CD8-positive, alpha-beta memory T cell (primary cell): ENCODE measurements at places on chromosomes 11 and 22.

DNA sequence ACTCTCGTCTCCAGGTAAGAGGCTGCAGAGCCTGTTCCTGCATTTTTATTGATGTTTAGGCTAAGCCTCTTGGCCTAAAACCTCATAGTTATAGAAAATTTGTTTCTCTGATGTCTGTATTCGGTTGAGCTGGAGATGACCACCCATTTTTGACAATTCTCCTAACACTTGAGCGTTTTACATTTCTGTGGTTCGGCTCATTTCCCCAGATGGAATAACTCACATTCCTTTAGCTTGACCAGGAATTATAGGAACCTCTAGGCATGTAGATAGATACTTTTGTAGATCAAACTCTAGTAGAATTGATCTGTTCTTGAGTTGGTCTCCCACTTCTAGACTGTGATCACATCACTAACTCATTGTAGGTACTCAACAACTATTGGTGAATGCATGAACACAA lies 172.6 kb upstream of the CADM1 start:
- H3K4me3 ChIP-seq: no peak overlapping the region
- no peak for DNase-seq
- H3K27me3 ChIP-seq: no peaks in the 10 kb centered on the region
- H3K36me3 ChIP-seq: no peaks in the 10 kb centered on the region
- no peaks in the 10 kb centered on the region for H3K4me1 ChIP-seq

DNA sequence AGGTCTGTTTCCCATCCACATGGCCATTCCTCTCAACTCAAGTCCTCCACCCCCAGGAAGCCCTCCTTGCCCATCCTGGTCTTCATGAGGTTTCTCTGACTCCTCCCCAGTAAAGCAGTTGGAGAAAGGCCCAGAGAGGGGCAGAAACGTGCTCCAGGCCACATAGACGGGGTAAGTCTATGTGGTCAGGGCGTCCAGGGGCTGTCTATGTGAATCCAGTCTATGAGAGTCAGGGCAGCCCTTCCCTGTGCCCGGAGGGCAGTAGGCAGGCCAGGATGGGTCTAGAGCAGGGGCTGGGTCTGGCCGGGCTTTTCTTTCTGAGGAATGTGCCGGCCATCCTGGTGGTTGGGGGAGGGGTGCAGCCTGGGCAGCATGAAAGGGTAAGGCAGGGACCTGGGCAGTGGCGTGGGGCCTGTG lies 11.7 kb downstream of the GUCD1 start:
- H3K4me3 ChIP-seq: no peak overlapping the region
- peaks cover 46% of the 10 kb centered on the region for H3K36me3 ChIP-seq
- H3K27ac ChIP-seq: no peak overlapping the region
- no peaks in the 10 kb centered on the region for H3K27me3 ChIP-seq
- H3K4me1 ChIP-seq: no peaks in the 10 kb centered on the region

- no peaks in the 10 kb centered on the region for H3K27me3 ChIP-seq
- no peak overlapping the region for H3K4me3 ChIP-seq
- no peaks in the 10 kb centered on the region for H3K36me3 ChIP-seq
- H3K4me1 ChIP-seq: no peaks in the 10 kb centered on the region
- no peak for DNase-seq
- H3K27ac ChIP-seq: no peak overlapping the region
These were observed 108.9 kb downstream of the MORC2 start for GRCh38 chr22:30859714-30860095.

DNA sequence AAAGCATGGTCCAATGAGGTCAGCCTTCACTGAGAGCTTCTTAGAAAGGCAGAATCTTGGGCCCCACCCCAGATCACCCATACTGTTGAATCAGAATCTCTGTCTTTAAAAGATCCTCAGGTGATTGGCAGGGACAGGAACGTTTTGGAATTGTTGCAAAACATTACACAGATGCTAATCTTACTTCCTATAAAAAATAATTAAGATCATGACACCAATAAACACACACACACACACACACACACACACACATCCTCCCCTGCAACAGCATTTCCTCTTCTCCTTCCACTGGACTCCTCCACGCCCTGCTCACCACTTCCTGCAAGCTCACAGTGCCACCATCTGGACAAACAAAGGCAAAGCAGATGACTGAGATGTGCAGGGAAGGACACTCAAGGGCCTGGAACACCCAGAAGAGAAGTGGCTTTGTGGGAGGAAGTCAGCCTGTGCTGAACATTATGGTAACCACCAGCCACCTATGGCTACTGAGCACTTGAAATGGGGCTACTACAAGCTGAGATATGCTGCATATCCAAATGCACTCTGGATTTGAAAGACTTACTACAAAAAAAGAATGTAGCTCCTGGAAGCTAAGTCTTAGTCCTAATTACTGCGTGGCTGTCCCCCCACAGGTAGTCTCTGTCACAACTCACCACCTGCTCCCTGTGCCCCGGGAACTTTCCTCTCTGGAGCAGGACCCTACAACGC lies 65.6 kb downstream of the BTG4 start:
- peak; percentile 82 for DNase-seq
- H3K27me3 ChIP-seq: no peaks in the 10 kb centered on the region
- no peak overlapping the region for H3K27ac ChIP-seq

DNA sequence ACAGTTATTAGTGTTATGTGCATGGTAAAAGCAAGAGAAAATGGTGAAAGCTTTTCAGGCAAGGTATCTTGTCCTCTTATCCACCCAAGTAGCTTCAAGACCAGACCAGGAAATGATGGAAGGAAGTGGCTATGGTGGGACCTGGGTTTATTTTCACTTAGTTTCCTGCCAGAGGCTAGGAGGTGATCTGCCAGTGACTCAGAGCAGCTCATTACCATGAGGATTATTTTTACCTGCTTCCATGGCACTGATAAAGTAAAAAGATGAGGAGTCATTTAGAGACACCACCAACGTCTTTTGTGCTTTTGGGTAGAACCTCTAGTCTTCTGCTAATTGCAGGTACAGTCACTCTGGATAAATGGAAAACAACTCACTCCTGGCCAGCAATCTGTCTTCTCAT lies 339.9 kb upstream of the KIRREL3 start:
- H3K36me3 ChIP-seq: no peaks in the 10 kb centered on the region
- no peak overlapping the region for H3K4me3 ChIP-seq
- no peak for DNase-seq
- no peaks in the 10 kb centered on the region for H3K27me3 ChIP-seq
- H3K27ac ChIP-seq: no peak overlapping the region

DNA sequence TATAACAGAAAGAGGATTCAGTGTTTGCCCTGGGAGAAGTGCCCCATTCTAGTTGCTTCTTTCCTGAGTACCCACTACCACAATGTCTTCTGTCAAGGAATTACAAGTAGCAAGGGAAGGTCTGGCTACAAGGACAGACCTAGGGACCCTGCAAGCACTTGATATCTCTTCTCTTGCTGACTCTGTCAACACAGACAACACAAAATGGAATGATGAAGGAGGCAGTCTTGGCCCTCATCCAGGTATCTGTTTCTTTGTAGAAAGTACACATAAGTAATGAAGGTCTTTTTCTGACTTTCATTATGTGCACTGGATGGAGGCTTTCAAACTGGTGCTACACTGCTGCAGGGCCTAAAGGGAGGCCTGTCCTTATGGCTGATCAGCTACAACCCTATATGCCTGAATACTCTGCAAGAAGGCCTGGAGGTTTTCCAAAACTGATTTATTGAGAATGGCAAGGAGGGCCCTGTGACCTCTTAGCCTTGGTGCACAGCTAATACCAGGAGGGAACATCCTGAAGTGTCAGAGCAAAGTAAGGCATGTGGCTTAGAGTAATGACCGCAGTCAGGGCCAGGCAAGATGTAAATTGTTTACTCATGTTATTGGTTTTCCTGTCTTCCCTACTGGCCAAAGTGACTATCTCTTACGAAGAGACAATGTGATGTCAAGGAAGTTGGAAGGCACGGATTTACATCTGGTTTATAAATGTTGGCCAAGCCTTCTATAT lies 31.2 kb downstream of the GAB2 start:
- no peak for DNase-seq
- H3K36me3 ChIP-seq: no peaks in the 10 kb centered on the region
- H3K4me3 ChIP-seq: no peak overlapping the region
- H3K4me1 ChIP-seq: no peaks in the 10 kb centered on the region
- no peak overlapping the region for H3K27ac ChIP-seq

DNA sequence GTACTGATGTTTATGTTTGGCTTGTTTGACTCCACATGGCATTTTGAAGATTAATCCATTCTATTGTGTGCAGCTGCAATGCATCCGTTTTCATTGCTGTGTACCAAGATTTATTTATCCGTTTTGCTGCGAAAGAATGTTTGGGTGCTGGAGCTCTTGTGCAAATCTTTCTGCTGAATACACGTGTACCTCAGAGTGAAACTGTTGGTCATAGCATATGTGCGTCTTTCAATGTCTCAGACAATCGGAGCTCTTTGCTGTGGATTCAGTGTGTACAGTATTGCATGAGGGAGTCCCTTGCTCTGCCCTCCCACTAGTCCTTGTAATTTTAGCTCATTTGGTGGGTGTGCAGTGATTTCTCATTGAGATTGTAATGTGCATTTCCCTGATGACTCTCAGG lies 545.4 kb downstream of the TBC1D22A start:
- no peaks in the 10 kb centered on the region for H3K36me3 ChIP-seq
- H3K4me3 ChIP-seq: no peak overlapping the region
- H3K4me1 ChIP-seq: no peaks in the 10 kb centered on the region

DNA sequence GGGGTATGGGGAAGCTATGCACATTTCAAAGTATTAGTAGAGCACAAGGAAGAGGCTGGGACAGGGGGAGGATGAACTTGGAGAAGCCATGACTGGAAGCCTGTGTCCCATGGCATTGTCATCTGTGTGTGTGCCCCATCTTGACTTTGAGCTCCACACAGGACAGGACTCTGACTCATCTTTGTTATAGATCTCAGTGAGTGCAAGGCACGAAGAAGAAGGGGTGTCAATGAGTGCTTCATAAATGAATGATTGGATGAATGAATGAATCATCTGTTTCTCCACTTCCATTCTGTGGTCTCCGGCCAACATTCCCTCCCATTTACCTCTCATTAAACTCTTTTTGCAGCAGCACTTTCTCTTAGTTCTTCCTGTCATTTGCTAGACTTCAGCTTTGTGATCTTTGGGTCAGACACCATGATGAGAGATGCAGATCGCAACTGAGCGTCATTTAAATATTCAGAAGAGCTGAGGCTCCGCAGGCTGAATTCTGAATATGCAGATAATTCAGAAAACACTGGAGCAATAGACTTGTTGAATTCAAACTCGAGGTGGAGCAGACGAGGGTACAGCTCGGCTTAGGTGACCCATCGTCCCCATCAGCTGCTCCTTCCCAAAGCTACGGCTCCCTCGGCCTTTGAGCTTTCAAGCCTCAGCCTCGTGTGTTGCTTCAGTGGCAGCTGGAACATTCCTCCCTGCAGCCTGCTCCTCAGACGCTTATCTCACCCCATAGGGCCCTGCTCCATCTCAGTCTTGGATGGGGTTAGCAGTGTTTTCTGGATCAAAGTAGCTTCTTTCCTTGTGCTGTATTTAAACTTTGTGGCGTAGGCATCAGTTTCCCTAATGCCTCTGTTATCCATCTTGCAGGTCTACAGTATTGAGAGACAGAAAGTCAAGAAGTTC lies 30.8 kb downstream of the APOL3 start:
- DNase-seq: no peak
- no peaks in the 10 kb centered on the region for H3K27me3 ChIP-seq
- H3K36me3 ChIP-seq: no peaks in the 10 kb centered on the region
- H3K4me3 ChIP-seq: no peak overlapping the region
- H3K4me1 ChIP-seq: peaks cover 10% of the 10 kb centered on the region
- H3K27ac ChIP-seq: no peak overlapping the region

- no peaks in the 10 kb centered on the region for H3K4me1 ChIP-seq
- no peak overlapping the region for H3K27ac ChIP-seq
- H3K27me3 ChIP-seq: no peaks in the 10 kb centered on the region
- no peaks in the 10 kb centered on the region for H3K36me3 ChIP-seq
These were observed 233.0 kb downstream of the FAM76B start for GRCh38 chr11:95556342-95557163.

DNA sequence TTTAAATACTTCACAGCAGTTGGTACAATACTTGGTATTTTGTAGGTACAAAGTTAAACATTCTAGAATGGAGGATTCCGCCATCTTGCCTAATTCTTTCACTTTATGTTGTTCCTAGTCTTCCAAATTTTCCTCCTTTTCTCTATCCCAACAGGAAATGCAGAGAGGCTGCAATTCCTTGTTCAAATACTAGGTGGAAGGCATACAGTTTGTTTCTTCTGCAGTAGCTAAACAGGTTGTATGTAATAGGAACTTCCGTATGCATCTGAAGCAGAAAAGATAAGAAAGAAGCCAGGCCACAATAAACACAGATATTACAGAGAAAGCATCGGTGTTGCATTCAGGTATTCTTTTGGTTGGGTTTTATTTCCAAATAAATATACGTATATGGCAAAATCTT lies 186.4 kb upstream of the MTMR2 start:
- no peak overlapping the region for H3K27ac ChIP-seq
- peaks cover 29% of the 10 kb centered on the region for H3K4me1 ChIP-seq
- no peak for DNase-seq
- H3K36me3 ChIP-seq: no peaks in the 10 kb centered on the region

DNA sequence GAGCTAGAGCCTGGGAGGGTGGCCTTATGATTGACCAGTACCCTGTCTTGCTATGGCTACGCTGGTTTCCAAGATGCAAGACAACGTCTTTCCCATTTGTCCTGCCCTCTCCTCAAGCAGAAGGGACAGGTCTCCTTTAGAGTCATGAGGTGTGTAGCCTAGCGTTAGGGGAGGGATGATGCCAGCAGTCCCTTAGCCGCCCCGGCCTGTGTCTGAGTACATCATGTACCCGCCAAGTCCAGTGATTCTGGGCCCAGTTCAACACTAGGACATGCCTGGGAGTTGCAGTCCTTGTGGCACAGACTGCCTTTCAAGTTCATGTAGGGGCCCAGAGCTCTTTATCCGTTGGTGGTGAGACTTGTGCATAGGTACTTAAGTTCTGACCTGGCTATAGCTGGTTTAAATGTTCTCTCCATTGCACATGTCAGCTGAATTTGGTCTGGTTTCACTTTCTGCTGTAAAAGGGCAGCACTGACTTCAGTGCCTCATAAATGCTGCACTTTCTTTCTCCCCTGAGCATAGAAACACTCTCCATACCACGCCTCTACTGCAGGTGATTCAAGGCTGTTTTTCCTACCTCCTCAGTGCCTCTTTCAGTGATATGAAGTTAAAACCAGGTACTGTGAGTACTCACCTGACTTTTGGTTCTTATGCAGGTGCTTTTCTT lies 151.1 kb downstream of the METTL15 start:
- DNase-seq: no peak
- H3K36me3 ChIP-seq: no peaks in the 10 kb centered on the region
- no peaks in the 10 kb centered on the region for H3K4me1 ChIP-seq
- no peak overlapping the region for H3K4me3 ChIP-seq
- no peak overlapping the region for H3K27ac ChIP-seq

- H3K4me3 ChIP-seq: peak overlapping the region; percentile 84
- H3K4me1 ChIP-seq: peaks cover 39% of the 10 kb centered on the region
- no peaks in the 10 kb centered on the region for H3K27me3 ChIP-seq
- peaks cover 4% of the 10 kb centered on the region for H3K36me3 ChIP-seq
These were observed 405 bp downstream of the SFI1 start for GRCh38 chr22:31496735-31497146.

- no peak for DNase-seq
- H3K36me3 ChIP-seq: no peaks in the 10 kb centered on the region
- no peak overlapping the region for H3K4me3 ChIP-seq
These were observed 453.5 kb downstream of the OPCML start for GRCh38 chr11:133078591-133079404.
